ENCODE measurements at places on chromosomes 6 and 20.

DNA sequence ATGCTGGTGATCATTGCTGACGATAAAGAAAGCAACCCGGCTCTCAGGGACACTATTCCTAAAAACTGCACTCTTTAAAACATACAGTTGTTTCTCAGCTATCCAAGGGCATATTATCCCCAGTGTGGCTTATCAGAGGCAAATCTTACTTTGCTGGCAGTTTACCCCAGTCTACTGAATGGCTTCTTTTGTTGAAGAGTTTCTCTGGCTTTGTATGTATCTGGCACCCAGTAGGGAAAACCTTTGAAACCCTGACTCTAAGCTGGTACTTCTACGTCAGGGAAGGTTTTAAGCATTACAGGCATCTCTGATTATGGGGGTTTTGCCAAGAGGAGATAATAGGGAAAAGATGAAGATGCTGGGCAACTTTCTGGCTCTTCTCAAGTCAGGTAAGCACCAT, 637.6 kb upstream of the CHD6 start:
- no peak for DNase-seq

DNA sequence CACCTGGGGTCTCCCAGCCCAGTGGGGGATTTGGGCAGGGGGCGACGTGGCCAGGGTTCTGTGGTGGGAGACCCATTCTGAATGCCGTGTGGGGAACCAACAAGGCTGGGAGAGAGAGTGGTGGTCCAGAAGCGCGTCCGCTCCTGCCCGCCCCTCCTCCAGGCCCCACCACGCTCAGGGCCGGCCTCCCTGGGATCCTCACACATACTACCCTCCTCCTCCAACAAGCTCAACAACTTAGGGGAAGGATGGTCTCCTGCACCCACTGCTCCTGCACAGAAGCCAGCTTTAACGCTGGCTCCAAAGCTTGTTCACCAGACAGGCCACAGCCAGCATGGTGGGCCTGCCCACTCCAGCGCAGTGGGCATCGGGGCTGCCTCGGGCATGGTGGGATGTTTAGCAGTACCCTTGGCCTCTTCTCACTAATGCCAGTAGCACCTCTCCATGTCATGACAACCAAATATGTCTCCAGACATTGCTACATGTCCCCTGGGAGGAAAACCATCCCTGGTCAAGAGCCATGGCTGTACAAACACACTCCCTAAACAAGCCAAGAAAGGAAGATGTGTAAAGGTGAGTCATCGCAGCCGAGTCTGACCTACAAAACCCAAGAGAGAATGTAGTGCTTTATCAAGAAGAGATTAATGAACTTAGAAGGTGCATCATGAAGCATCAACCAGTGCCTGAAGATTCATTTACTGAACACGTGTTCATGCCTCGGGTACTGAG, 75.7 kb downstream of the BMP7 start:
- no peak for DNase-seq

DNA sequence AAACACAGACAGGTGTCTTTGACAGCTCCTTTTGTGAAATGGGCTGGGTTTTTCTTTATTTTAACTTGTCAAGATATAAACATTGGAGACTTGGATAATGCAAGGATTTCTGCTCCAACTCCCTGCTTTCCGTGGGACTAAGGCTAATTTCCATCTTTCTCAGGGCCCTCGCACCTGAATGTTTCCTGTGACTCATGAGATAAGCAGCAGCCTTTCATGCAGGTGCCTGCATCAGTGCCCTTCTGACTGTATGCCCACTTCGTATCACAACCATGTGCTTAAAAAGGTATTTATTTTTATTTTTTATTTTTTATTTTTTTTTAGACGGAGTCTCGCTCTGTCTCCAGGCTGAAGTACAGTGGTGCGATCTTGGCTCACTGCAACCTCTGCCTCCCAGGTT, 736.1 kb downstream of the DOK5 start:
- DNase-seq, result no peak

DNA sequence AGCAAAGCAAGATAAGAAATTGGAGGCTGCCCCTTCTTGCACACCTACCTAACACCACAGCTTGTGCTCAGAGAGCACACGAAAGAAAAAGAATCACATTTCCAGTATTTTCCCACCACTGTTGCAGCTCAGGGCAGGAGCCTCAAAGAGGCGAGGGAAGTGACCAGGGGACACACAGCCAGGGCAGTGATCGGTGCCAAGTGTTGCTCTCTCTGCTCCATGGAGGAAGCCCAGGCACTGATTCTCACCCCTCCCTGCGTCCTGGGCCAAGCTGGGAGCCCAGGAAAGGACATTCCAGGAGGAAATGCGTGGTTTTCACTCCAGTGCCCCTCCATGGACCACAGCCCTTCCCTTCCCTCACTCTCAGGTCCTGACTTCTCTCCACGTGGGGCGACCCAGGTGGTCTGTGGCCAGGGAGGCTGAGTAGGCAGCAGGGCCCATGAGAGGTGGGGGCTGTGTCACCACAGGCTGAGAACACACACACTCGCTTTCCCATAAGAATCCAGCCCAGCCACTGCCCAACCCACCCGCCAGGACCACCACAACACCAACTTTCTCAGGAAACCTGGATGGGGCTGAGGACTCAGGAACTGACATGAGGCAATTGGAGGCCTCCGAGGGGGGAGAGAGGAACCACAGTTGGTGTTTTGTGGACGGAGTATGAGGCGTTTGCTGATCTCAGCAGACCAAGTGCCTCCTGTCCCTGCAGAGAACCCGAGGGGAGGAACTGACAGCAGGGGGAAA, 81.7 kb upstream of the MAFB start:
- DNase-seq, result no peak

DNA sequence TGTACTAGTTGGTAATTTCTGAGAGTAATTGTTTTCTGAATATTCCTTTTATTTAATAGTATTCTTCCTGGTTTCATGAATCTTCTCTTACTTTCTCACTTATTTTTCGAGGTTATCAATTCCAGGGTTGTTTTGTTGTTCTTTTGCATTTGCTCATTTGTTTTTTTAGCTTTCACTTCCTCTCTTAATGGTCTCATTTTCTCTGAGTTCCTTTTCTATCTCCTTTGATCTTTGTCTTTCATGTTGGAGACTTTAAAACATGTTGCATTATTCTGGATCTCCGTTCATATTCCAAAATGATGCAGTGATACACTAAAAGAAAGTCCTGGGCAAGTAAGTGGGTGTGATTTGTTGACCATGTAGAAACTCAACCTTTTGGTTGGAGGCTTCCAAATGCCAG, 345.3 kb upstream of the SLC35B3 start:
- DNase-seq, result no peak

All from amygdala (tissue), 56 donors.